ENCODE measurements at places on chromosomes 12 and 14.

DNA sequence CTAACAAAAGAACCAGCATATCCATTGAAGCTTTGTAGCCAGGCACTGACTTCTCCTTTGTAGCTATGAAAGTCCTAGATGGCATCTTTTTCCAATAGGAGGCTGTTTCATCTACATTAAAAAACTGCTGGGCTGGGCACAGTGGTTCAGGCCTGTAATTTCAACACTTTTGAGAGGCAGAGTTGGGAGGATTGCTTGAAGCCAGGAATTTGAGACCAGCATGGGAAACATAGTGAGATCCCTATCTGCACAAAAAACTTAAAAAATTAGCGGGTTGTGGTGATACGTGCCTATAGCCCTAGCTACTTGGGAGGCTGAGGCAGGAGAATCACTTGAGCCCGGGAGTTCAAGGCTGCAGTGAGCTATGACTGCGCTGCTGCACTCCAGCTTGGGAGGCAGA, 167.7 kb downstream of the CALM1 start:
- no peak for DNase-seq

DNA sequence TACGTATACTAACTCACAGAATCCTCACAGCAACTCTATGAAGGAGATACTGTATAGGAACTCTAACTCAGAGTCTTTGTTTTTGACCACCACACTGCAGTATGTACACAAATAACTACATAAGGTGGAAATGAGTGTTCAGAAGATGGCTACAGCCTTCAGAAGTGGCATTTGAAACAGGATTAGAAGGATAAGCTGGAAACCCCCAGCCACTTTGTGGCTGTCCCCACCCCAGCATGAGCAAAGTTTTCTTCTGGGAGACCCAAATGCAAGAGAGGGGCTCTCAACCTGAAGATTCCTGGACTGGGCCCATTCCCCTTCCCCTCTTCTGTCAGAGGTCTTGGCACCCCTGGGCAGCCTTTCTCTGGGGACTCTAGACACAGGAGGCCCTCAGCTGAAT, 43.2 kb upstream of the PNMA1 start:
- no peak for DNase-seq

DNA sequence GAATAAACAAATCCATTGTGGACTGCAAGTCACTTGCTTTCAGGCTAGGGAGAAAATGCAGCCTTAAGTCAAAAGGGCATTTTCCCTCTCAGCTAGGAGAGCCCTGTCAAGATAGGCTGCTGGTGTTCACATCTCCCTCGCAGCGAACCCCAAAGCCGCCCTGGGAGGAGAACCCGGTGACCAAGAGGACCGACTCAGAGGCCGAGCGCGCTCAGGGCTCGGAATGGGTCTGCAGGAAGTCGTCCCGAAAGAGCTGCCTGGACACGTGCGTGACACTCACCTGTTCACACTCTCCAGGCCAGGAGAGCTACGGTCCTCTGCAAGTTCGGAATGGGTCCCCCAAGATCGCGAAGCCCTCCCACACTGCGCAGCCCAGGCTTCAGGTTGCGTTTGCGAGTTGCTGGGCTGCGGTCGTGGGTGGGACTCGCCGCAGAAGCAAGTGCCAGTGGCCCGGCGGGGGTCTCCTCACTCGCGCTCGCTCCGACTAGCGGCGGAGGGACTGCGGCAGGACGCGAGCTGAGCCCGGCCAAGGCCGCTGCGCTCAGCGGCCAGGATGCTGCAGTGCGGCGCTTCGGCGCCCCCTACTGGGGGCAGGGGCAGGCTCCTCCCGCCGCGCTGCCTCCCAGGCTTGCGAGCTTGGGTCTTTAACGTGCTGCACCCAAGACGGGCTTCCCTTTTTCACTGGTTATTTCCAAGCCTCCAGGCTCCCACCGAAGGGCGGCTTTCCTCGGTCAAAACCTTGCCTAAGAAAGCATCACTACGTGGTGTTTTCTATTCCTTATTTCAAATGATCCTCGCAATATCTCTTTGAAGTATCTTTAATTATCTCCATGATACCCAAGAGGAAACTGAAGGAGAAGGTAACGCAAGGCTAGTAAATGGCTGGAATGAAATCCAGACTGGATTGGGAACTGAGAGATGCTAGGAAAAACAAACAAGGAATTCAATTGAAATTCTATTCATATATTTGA, at the start of gene RERG:
Gene RERG (minus strand): TSS at position 503 of the 971 bp plus-strand sequence. CDS start 3,928 bp downstream, outside the sequence.
- DNase-seq = peak; percentile 71

DNA sequence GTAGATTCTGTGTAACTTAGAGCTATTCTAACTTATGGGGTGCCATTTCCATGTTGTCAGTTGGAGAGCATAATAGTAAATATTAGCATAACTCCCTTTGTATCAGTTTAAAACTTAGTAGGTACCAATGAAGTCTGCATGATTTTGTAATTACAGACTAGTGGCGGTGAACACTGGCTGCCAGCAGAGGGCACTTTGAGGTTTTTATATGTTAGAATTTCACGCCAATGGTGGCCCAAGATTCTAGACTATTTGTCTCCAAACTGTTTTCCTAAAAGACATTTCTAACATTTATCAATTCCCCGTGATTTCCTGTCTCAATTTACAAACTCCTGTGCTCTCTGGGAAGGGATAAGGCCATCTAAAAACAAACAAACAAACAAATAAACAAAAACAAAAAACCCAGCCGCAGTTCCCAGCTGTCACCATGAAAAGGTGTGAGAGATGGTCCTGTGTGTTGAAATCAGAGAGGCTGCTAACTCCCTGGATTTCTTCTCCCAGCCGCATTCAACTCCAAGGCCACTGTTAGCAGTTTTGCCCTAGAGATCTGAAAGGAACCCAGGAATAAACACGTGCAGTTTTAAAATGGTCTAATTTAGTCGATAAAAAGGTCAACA, 57.6 kb downstream of the BRMS1L start:
- no peak for DNase-seq

DNA sequence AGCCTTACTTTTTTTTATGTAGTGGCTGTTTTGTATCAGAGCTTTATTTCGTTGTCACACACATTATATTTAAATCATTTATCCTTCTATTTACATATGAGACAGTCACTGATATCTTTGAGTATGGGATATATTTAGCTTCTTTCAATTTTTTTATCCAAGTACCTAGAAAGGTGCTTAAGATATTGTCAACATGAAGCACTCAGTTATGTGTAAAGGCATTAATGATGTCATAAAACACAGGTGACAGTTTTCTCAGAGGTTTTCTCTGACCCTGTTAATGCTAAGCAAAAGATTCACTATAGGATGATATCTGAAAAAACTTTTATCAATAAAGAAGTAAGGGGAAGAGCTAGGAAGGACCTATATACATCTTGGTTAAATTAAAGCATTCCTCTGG, 23.2 kb downstream of the LRFN5 start:
- no peak for DNase-seq

GRCh38 chr12:125185311-125185739, 120.1 kb downstream of the AACS start:
- no peak for DNase-seq

GRCh38 chr12:124368421-124369032, 73.6 kb downstream of the RFLNA start:
- DNase-seq = no peak

DNA sequence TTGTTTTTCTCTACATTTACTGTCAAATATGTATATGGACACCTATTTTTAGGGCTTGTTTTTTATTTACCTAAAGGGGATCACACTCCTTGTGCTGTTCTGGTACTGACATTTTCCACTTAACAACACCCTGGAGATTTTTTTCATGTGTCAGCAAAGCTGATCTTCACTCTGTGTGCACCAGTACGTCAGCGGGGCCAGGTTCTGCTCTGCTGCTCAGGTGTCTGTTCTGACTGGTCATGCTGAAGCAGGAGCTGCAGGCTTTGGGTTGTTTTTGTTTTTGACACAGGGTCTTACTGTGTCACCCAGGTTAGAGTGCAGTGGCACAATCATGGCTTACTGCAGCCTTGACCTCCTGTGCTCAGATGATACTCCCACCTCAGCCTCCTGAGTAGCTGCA, 81.9 kb upstream of the CCND2 start:
- no peak for DNase-seq

- DNase-seq = no peak
Measured at GRCh38 chr14:77889971-77890442, 90.1 kb downstream of the ADCK1 start.

DNA sequence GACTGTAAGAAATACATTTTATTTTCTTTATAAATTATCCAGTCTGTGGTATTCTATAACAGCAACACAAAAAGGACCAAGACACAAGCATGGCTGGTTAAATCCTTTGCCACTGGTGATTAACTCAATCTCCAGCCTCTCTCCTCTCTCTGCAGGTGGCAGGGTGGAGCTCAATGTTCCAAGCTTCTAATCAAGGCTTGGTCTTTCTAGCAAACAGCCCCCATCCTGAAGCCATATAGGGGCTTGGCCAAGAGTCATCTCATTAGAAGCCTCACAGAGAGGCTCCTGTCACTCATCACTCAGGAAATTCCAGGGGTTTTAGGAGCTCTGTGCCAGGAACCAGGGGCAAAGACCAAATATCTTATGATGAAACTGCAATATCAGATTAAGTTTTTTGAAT, 12.0 kb downstream of the C12orf75 start:
- DNase-seq = no peak

- DNase-seq = peak; percentile 23
Measured at GRCh38 chr14:106228541-106229158, 702.3 kb downstream of the TMEM121 start.

- DNase-seq = no peak
Measured at GRCh38 chr12:105949391-105949790, 189.4 kb downstream of the NUAK1 start.

GRCh38 chr12:90940872-90941499, 14.0 kb downstream of the CCER1 start:
- no peak for DNase-seq

DNA sequence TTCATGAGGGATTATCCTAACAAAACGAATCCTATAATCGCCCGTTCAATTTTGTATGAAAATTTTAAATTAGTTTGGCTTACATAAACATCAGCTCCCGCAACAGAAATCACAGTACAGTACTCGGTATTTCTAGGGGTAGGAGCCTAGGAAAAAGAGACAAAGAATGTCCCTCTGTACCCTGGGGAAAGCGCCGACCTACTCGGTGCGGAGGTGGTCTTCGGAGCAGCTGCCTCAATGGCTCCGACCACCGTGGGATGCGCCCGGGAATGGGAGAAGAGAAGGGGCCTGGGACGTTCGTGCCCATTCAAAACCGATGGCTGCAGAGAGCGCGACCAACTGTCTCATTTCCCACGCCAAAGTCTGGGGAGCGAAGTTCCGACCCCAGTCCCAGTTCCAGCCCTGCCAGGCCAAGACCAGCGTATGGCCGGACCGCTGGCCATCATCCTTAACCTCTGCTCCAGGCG, 618 bp downstream of the GNPNAT1 start:
- no peak for DNase-seq

DNA sequence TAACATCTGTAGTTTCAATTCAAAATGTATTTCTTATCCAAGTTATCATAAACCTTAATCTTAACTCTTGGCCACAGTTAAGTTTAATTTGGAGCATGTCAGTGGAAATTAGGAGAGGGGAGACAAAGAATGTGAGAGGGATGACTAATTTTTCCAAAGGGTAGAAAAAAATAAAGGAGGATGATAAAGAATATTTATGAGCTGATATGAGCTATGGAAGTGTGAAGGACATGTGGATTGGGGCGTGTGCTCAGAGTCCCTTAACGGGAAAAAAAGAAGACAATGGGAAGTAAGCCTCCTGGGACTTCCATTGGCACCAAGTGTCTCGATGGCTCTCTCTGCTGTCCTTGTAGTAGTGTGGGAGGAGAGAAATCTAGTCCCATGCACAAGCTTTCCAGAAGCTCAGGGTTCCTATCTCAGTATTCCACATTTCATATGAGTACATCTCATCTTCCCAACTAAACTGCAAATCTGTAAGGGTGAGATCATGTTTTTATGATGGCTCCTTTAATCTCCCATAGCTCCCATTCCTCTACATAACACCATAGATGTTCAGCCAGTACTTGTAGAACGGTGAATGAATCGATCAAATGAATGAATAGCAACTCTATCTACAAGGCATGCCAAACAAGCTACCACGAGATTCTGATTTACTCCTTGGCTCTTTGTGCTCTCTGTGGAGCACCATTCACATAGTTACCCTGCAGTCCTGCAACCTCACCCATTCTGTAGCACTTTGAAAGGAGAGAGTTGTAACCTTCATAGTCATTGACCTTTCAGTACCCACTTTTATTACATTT, 27.4 kb downstream of the BCL2L14 start:
- DNase-seq = no peak

DNA sequence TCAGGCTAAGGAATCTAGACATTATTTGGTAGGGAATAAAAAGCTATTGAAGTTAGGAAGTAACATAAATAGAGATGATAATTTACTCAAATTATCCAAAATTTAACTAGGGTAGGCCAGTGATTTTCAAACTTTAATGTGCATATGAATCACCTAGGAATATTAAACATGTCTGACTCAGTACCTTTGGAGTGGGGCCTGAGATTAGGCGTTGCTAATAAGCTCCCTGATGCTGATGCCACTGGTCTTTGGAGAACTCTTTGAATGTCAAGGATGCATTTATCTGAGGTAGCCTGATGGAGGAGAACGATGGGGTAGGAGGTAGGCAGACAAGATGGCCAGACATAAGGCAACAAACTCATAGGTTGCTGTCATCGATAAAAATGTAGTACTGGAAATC, 33.2 kb downstream of the EFCAB11 start:
- DNase-seq = no peak

DNA sequence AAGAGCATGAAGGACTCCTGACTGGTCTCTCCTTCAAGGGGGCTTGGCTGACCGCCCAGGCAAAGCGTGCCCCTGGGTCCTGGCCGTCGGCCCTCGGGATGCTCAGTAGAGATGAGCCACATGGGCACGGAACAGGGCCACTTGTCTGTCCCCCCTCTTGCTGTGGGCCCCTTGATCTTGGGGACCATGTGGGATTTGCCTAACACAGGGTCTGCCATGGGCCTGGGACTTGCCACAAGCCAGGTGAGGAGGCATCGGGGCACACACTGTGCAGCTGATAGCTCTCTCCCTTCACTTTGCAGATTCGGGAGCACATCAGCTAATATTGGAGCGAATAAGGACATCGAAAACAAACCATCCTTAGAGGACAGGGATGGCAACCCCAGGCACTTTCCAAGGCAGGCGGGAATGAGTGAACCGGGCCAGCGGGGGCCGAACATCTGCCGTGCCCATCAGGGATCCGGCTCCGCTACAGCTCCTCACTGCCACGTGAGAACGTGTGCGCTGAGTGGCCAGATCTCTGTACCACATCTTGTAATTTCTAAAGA, 88.1 kb downstream of the PIWIL1 start:
- DNase-seq = no peak

GRCh38 chr12:41552588-41552987, 364.5 kb downstream of the PDZRN4 start:
- DNase-seq = no peak

DNA sequence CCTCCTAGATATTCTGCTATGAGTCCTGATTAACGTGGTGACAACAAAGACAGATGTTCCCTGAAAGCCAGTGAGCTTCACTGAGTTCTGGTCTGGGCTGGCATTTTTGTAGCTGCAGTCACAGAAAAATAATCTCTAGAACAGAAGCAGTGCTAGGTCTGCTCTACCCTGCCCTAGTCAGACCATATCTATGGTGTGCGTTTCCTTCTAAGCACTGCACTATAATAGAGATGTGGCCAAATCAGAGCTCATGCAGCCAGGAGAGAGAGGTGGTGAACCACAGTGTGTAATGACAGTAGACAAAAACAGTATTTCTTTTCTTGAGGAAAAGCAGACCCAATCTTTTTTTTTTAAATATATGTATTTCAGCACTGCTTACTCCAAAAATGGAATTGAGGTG, 76.3 kb downstream of the CMAS start:
- DNase-seq = no peak
